Stimulated activated naive B cell treated with anti-CD40 and anti-IgM and Interleukin-4, amounts not matched to agents 10 μg/mL and 1 μg/mL and 100 μg/mL, for 72 hours (primary cell): ENCODE measurements at places on chromosomes 4 and X.

DNA sequence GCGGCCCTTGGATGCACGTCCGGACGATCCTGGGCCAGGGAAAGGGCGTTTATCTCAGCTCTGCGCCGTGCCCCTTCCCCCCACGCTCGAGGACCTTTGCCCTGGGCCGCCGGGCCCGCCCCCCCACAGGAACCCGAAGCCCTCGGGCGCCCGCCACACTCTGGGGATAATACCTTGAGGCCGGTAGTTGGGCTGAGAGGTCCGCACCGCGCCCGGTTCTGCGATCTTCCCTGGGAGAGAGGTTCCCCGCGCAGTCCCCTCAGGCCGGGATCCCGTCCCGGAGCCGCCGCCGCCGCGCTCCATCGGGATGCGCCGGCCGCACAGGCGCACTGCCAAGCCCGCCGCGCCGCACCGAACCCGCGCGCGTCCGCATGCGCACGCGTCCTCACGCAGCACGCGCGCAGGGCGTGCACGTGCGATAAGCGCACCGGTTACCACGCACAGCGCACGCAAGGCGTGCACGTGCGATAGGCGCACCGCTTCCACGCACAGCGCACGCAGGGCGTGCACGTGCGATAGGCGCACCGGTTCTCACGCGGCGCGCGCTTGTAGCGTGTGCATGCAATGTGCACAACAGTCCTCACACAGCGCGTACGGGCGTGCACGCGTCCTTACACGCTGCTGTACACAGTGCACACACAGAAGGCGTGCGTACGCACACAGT is at the start of gene MAP7D2:
Gene MAP7D2, minus strand, starts transcription at position 331 of the 664 bp plus-strand sequence. Its CDS starts 28 bp downstream, at position 303.
- no peak for DNase-seq
- H3K27ac ChIP-seq, result no peak within 1 kb of the TSS
- peaks cover 6% of the 10 kb centered on the region for H3K4me1 ChIP-seq
- peak within 1 kb of the TSS; percentile 57 for H3K4me3 ChIP-seq
- peaks cover 26% of the 10 kb centered on the region for H3K27me3 ChIP-seq
- no peaks in the 10 kb centered on the region for H3K36me3 ChIP-seq

DNA sequence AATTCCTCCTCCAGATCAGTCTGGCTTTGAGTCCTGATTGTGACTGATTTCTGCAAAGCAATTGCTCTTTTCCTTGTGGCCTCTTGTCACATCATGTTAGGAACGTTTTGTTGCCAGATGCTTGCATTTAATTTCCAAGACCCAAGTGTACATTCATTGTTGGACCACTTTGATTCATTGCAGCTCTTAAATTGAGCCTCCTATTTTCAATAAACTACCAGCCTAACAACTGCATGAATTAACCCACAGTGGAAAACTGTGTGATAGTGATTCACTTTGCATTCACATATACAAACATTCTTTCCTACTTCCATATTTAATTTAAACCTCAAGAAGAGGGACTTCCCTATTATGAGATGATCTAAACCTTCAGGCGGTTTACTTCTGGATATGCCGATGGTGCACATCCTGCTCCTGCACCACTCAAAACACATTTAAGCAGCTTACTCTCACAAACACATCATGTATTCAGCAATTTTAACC is 118.4 kb downstream of the AFF1 start:
- peaks cover 89% of the 10 kb centered on the region for H3K4me1 ChIP-seq
- H3K36me3 ChIP-seq, result peaks cover 46% of the 10 kb centered on the region
- no peak overlapping the region for H3K27ac ChIP-seq
- DNase-seq, result no peak

DNA sequence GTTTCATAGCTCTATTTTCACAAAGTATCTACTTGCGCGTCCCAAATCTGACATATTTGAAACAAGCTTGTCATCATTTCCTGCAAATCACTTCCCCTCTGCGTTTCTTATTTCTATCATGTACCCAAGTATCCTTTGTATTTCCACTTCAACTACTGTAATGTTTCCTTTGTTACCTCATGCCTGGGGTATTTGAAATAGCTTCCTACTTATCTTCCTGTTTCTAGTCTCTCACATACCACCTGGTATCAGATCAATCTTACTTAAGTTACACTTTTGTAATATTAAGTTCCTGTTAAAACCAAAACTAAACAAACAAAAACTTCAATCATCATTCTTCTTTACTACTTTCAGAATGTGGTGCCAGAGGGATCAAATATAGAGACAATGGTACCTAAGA is 93.6 kb upstream of the SMAD1 start:
- H3K4me3 ChIP-seq, result no peak overlapping the region
- H3K27me3 ChIP-seq, result peaks cover 33% of the 10 kb centered on the region
- no peaks in the 10 kb centered on the region for H3K36me3 ChIP-seq
- H3K27ac ChIP-seq, result no peak overlapping the region
- no peaks in the 10 kb centered on the region for H3K4me1 ChIP-seq

- H3K36me3 ChIP-seq, result peaks cover 65% of the 10 kb centered on the region
- H3K27me3 ChIP-seq, result no peaks in the 10 kb centered on the region
- peaks cover 3% of the 10 kb centered on the region for H3K4me1 ChIP-seq
- no peak overlapping the region for H3K27ac ChIP-seq
- H3K4me3 ChIP-seq, result no peak overlapping the region
Measured at GRCh38 chr4:4555916-4556315, 14.1 kb upstream of the STX18 start.

DNA sequence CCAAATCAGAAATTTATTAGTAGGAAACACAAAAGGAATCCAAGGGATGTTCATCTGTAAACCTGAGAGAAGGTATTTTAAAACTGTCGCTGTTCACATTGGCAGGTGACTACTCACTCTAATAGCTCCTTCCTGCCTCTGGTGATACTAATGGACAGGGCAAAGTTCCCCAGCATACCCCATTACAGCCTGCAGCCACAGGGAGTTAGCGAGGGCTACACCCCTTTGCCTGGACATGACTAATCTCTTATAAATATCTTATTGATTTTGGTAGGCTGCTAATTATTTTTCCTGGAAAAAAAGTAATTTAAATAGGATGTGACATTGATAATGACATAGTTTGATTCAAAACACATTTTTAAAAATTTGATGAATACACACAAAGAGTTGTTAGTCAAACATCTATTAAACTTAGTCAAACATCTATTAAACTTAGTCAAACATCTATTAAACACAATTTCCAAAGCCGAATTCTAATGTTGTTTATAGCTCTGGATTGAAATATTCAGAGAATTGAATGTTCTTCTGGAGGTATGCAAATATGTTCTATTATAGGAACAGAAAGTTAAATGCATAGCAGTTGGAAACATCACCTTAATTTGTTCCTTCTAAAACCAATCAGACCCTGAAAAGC is 83.0 kb upstream of the CBR4 start:
- H3K27ac ChIP-seq, result no peak overlapping the region
- no peaks in the 10 kb centered on the region for H3K27me3 ChIP-seq
- H3K36me3 ChIP-seq, result peaks cover 14% of the 10 kb centered on the region
- DNase-seq, result no peak

DNA sequence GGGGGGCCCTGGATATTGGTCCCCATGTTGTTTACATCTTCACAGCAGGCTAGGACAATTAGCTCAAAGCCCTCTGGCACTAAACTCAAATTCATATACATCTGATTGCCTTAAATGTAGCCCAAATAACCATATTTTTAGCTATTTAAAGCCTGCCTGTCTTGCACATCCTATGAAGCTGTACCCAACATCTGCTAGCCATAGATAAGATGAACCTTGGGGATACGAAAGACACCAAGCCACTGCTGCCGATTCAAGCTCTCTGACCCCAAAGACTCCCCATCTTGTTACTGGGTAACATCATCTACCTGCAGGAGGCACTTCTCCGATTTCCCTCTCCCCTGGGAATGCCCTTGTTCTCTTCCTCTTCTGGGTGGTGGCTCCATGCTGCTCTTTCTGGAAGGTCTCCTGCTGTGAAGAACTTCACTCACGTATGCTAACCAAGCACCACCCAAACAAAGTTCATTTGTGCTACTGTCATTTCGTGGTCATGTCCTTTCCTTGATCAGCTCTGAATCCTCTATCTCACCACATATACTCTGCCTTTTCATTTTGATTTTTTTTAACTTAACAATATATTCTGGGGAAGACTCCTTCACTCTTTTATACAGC is 107.7 kb upstream of the ATXN3L start:
- H3K4me1 ChIP-seq, result peaks cover 27% of the 10 kb centered on the region
- no peaks in the 10 kb centered on the region for H3K36me3 ChIP-seq
- DNase-seq, result no peak
- H3K27ac ChIP-seq, result no peak overlapping the region

DNA sequence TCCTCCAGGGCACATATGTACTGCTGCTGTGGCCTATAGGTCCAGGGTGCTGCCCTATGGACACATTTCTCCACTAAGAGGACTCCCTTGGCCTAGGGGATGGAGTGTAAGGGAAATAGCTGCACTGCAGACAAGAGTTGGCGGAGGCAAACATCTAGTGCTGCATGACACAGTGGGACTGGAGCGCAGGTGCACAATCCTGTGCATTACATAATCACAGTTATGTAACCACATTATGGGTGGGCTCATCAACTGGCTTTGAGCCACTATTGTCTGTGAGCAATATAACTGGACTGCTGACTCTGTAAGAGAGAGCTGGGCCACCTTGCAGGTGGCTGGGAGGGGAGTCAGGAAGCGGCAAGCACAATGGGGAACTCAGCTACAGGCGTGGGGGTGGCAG is 3.2 kb upstream of the TIGD2 start:
- peaks cover 7% of the 10 kb centered on the region for H3K36me3 ChIP-seq
- H3K4me3 ChIP-seq, result no peak overlapping the region
- peaks cover 20% of the 10 kb centered on the region for H3K27me3 ChIP-seq
- H3K27ac ChIP-seq, result no peak overlapping the region

DNA sequence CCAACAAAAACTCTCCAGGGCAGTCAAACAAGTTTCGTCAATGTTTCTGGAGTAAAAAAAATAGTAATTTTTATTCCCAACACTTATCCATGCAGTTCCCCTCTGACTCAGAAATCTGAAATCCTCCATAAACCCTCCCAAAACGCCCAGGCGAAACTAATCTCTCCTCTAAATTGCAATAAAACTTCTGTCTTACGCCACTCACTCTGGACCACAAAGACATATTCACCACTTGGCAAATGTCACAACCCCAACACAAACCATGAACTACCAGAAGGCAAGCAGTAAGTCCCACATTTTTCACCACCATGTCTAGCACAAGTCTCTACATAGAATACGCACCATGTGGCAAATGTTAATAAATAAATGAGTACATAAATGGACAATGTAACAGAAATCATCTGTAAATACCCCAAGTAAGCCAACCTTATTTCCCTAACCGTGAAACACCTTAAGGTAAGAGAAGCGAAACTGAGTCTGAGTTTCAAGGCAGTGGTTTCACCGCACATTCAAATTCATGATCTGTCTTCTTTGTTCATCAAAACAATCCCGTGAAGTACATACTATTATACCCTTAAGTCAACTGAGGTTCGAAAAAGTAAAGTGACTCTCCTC is 1.6 kb downstream of the PAPSS1 start:
- H3K27ac ChIP-seq, result no peak overlapping the region
- H3K4me1 ChIP-seq, result peaks cover 42% of the 10 kb centered on the region
- no peaks in the 10 kb centered on the region for H3K27me3 ChIP-seq
- DNase-seq, result no peak
- peak overlapping the region; percentile 96 for H3K4me3 ChIP-seq
- H3K36me3 ChIP-seq, result peaks cover 11% of the 10 kb centered on the region

- peaks cover 32% of the 10 kb centered on the region for H3K4me1 ChIP-seq
- peaks cover 12% of the 10 kb centered on the region for H3K36me3 ChIP-seq
- no peak overlapping the region for H3K27ac ChIP-seq
- H3K27me3 ChIP-seq, result no peaks in the 10 kb centered on the region
Measured at GRCh38 chr4:1160351-1160750, 12.0 kb downstream of the SPON2 start.

- H3K4me1 ChIP-seq, result no peaks in the 10 kb centered on the region
- H3K27me3 ChIP-seq, result no peaks in the 10 kb centered on the region
- H3K27ac ChIP-seq, result no peak overlapping the region
Measured at GRCh38 chrX:103882999-103883398, 50.9 kb upstream of the RAB9B start.

- DNase-seq, result no peak
- H3K4me3 ChIP-seq, result no peak overlapping the region
- no peak overlapping the region for H3K27ac ChIP-seq
Measured at GRCh38 chr4:7055111-7055989, 12.2 kb downstream of the TADA2B start.
